ENCODE measurements at places on chromosomes 5 and 9. TPM values are rescaled to one million over a fixed set of nuclear protein-coding genes. Genes with fewer than 3 reads are reported as not detected.

GRCh38 chr5:140116716-140117115, 2.8 kb downstream of the PURA start:
- peaks cover under 1% of the 10 kb centered on the region for H3K4me1 ChIP-seq
- DNase-seq: no peak
- peaks cover 11% of the 10 kb centered on the region for H3K27me3 ChIP-seq
- H3K36me3 ChIP-seq: no peaks in the 10 kb centered on the region
- no peak overlapping the region for H3K27ac ChIP-seq
- no peak overlapping the region for H3K4me3 ChIP-seq

- no peak overlapping the region for H3K27ac ChIP-seq
- no peak for DNase-seq
- peaks cover 2% of the 10 kb centered on the region for H3K36me3 ChIP-seq
- no peak overlapping the region for H3K4me3 ChIP-seq
- no peaks in the 10 kb centered on the region for H3K27me3 ChIP-seq
Observed at GRCh38 chr9:83155733-83156132, 92.8 kb upstream of the RASEF start.

Gene CTXN3
- not detected for total RNA-seq

Gene RNF208
- total RNA-seq: 7.7 TPM

Gene RANBP17
- 20.0 TPM for total RNA-seq

Gene C9orf153
- total RNA-seq: not detected

Gene GKAP1
- total RNA-seq: 5.4 TPM

Gene CARTPT
- not detected for total RNA-seq
